Inflammatory macrophage (primary cell): ENCODE measurements at places on chromosomes 2 and 18.

GRCh38 chr2:181077128-181077709 is 96.8 kb downstream of the UBE2E3 start:
- DNase-seq: peak; percentile 62

DNA sequence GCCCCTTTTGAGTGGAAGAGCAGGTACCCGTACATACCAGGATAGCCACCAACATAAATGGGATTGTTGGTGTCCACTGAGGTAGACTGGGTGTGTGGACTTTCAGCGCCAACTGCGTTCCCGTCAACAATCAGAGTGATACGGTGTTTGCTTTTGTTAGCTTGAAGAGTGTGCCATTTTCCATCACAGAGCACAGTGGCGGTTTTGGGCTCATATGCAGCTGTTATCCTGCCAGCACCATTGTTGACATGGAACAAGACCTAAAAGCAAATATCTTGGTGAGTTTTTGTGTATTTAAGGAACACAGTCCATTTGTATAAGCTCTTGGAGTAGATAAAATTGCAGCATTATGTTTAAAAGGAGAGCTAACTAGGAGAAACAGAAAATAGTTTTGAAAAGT is 174.5 kb downstream of the LAMA1 start:
- no peak for DNase-seq

DNA sequence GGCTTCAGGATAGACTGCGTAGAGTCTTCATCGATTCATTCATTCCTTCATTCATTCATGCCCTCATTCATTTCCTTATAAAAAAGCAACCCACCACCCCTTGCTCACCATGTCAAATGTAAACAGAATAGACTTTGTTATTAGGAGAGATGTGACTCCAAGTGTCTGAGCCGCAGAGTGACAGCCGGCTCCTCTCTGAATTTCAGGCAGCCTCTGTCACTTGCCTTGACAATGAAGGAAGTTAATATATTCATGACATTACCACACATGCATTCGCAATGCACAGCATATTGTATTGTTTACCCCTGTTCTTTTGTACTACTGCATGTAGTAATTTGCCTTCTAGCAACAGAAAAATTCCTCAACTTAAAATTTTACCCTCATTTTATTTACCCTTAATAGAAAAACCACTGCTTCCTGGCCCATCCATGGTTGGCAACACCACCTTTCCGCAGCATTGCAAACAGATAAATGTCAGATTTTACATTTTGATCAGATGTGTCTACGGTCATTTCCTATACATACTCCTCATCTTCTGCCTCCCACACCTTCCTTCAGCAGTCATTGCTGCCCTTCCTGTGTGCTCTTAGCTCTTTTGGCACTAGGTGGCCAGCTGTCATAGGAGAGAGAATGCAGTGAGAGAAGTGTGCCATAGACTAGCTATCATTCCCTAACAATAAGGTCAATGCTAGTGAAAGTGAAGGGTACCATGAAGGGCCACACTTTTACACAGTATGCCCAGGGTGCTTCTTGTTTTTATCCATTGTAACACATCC is 1090.8 kb downstream of the BCL11A start:
- no peak for DNase-seq

DNA sequence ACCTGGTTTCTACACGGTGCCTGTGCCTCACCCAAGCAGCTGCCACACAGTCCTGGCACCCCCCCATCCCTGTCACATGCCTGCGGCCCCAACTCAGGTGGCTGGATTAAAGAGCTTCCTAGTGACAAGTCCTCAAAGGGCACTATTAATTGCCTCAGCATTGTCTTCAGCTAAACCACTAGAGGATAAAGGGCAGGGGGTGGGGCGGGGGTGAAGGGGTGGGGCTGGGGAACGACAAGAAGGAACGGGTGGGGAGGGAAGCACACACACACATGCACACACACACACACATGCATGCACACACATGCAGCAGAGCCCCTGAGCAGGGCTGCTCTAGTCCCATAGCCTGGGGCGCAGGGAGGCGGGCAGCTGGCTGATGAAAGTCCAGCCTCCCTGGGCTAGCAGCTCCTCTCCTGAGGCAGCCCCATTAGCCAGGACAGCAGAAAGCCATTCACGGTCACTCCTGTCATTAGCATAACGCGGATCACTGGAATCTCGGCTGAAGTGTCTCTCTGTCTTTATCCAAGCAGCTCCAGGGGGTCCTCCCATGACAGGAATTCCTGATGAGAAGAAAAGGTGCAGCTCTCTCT is 7.4 kb upstream of the TEX261 start:
- DNase-seq: no peak

- DNase-seq: no peak
Measured at GRCh38 chr2:21590026-21590690, 466.4 kb downstream of the TDRD15 start.

DNA sequence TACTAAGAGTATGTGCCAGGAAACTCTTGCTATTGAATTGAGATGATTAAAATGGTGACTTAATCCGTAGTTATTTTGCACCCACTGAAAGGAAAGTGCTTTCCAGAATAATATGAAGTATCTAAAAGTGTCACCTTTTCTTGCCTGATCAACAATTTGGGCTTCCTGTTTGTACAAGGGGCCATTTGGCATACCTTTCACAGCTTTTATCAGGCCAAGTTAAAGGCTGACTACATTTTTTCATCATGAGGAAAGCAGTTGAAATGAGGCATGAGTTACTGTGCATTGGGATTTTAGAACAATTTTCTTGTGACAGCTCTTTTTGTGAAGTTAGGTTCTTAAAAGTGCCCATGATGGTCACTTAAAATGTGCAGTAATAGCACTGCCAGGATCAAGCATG is 11.2 kb downstream of the TSN start:
- no peak for DNase-seq

GRCh38 chr2:173843526-173843925 is 121.6 kb downstream of the SP3 start:
- no peak for DNase-seq

DNA sequence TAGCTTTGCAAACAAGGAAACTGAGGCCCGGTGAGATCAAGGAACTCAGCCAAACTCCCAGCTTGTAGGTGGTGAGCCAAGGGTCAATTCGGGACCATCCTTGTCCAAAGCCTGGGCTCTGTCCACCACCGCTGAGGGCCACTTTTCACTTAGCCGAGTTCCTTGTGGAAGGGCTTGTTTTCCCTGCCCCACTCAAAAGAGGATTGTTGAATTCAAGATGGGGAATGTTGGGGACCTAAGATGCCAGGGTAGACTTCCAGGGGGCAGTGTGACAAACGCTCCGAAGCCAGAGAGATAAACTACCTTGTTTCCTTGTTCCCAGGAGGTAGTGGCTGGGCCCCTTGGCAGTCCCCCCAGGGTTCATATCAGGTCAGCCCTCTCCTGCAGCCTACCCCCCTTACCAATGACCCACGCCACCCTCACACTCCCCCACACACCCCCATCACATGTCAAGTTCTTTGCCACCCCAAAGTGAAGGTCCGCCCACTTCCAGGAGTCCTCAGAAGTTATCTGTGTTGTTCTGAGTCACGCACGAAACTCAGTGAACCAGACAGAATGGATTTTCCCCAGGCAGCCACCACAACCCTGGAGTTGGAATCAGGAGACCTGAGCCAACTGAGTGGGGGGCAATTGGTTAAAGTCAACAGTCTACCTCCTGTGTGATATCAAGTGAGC is 10.3 kb upstream of the ATOH8 start:
- DNase-seq: no peak

DNA sequence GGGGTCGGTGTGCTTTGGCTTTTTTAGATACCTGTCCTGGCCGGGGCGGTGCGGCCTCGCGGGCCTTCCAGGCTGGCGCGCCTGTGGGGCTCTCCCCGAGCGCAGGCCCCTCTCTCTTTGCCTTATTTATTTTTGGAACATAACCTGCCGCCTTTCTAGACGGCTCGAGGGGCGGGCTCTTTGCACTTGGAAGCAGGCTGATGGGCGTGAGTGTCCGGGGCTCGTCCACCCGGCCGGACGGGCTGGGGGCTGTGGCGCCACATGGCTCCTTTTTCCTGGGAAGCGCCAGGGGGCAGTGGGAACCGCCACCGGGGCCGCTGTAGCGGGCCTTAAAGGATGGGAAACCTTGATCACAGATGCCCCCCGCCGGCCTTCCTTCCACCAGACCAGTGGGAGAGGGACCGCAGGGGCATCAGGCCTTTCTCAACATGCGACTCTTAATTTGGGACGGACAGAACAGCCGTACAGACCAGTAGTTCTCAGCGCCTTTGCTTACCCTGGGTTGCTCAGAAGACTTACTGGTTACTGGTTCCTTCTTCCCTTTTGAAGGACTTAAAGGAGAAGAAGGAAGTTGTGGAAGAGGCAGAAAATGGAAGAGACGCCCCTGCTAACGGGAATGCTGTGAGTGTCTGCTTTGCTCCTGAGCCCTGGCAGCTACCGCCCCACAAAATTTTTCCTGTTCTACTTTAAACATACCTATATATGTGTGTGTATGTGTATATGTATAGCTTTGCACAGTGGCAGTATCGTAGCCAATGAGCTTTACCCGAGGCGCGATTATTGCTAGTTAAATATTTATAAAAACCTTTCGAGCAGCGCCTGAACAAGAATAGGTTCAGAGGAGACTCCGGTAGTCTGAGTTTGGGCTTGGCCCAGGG is 2.7 kb downstream of the PTMA start:
- peak; percentile 67 for DNase-seq

- DNase-seq: no peak
Measured at GRCh38 chr2:36562240-36562639, 35.7 kb downstream of the FEZ2 start.

DNA sequence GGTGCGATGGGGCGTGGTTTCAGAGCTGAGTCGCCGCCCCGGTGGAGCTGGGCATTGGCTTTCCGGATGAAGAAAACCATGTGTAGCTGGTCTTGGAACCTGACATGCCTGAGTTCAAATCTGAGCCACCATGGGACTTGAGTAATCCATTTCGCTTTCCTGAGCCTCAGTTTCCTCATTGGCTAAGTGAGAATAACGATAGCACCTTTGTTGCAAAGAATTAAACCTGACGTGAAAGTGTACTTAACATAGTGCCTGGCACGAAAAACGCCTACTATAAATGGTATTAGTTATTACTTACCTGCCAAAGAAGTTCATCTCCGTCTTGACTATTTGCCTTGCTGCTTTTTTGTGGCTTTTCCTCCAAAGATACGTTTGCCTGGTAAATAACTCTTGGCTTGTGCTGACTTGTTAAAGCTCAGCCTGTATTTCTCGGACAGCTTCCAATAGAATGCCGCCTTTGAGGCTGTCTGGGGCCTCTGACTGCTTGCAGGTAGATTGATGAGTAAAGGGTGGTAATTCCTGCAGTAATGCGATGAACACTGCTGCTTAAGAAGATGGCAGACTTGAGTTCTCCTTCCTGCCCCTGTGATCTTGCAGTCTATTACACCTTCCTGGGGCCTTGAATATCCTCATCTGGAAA is 1.3 kb downstream of the CDCA7 start:
- DNase-seq: no peak

GRCh38 chr2:227627769-227628168 is 10.5 kb downstream of the SCYGR4 start:
- DNase-seq: no peak

GRCh38 chr2:25226827-25227226 is 58.4 kb upstream of the POMC start:
- DNase-seq: no peak

DNA sequence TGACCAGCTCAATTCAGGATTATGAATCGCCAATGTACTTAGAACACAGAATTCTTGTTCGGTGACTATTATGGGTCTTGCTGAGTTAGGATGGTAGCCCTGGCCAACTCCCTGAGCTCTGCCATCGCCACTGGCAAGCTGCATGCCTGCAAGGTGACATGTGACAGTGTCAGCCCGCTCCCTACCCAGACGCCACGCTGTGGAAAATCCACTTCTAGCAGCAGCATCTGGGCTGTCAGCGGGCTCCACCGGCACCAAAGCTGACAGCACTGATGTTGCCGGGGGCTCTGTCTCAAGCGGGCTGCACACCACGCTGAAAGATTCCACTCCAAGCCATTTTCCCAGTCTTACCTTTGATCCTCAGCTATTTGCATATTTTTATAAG is 100.7 kb downstream of the MYT1L start:
- no peak for DNase-seq

GRCh38 chr18:26422472-26423162 is 125.7 kb downstream of the KCTD1 start:
- no peak for DNase-seq

DNA sequence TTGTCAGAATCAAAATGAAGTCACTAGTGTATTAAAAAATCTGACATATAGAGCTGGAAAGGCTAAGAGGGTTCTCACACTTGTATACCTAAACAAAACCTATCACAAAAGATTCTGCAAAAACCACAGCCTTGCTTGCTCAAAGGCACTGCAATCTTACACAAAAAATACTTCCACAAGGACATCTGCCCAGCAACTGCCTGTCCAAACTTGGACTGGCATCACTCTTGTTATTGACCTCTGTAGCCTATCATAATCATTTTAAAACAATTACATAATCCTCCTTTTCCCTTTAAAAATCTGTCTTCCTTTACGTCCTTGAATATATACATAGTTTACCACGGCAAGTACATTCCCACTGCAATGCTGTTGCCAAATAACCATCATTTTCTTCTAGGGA is 19.9 kb downstream of the CHMP3 start:
- DNase-seq: no peak

DNA sequence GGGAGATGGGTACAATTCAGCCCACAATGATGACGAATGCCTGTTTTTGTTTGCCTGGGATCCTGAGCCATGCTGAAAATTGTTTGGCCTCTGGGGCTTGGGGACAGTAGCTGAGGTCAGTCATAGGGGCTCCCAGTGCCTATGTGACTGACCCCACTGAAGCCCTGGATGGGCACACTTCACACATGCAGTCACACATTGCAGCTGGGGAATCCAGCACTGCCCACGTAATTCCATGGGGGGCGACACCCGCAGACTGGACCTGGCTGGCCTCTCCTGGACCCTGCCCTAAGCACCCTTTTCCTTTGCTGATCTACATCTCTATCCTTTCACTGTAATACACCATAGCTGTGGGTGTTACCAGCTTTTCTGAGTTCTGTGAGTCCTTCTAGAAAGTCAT is 295.2 kb upstream of the HS6ST1 start:
- DNase-seq: no peak
